Left forelimb (tissue), 1 donor: ENCODE measurements at places on chromosomes 7 and 10.

DNA sequence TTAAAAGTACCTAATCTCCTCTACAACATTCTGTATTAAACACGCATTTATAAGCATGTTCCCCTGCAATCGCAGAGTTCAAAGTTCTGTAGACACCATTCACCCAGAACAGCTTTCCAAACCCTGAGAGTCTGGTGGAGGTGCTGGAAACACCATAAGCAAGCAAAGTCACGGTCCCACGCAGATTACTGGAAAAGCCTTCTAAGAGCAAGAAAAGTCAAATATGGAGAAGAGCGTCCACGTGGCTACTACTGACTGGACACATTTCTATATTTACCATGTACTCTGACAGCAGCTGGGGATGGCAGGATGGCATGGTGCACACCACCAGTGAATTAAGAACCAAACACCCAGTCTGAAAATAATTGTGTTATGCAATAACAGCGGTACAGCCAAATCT lies 97.7 kb downstream of the PARD3 start:
- no peak for DNase-seq

- DNase-seq: no peak
These were observed 92.4 kb downstream of the PCDH15 start for GRCh38 chr10:54708591-54708990.

- no peak for DNase-seq
These were observed 157.9 kb upstream of the GRB10 start for GRCh38 chr7:50940621-50941020.

GRCh38 chr7:12269100-12269895 lies 58.2 kb downstream of the TMEM106B start:
- no peak for DNase-seq

DNA sequence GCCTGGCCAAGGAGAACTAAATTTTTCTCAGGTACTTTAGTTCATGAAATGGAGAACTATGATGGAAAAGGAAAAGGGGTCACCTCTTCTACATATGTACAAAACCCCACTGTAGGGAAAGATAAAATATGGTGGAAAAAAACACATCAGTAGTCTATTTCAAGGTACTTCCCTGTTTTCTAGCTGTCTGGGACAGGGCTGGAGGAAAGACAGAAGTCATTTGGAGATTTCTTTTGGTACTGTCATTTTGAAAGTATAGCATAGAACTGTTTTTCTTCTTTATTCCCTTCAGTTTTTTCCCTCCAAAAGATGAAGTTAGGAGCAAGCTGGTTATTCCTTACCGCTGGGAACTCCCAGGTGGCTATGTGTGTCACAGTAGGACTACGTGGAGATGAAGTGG lies 196.1 kb downstream of the DOCK4 start:
- DNase-seq: no peak

DNA sequence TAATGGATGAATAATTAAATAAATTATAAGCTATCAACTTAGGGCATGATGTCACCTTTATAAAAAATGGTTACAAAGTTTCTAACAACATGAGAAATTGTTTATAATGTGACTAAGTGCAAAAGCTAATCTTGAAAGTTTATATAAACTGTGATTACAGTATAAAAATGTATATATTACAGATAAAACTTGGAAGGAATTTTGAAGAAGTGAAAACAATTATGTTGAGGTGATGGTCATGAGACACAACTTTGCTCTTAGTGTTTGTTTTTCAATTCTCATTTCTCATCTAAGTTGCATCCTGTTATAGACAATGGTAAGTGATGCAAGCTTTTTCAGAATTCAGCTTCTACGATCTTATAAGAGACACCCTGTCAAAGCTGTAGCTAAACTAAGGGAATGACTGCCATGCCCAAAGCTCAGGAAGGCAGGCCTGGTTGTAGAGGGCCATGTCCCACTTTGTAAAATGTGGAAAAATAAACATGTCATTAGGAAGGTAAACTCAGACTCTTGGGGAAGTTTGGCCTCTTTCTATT lies 23.9 kb downstream of the MACC1 start:
- no peak for DNase-seq

GRCh38 chr10:124602121-124602561 lies 140.5 kb downstream of the LHPP start:
- no peak for DNase-seq

DNA sequence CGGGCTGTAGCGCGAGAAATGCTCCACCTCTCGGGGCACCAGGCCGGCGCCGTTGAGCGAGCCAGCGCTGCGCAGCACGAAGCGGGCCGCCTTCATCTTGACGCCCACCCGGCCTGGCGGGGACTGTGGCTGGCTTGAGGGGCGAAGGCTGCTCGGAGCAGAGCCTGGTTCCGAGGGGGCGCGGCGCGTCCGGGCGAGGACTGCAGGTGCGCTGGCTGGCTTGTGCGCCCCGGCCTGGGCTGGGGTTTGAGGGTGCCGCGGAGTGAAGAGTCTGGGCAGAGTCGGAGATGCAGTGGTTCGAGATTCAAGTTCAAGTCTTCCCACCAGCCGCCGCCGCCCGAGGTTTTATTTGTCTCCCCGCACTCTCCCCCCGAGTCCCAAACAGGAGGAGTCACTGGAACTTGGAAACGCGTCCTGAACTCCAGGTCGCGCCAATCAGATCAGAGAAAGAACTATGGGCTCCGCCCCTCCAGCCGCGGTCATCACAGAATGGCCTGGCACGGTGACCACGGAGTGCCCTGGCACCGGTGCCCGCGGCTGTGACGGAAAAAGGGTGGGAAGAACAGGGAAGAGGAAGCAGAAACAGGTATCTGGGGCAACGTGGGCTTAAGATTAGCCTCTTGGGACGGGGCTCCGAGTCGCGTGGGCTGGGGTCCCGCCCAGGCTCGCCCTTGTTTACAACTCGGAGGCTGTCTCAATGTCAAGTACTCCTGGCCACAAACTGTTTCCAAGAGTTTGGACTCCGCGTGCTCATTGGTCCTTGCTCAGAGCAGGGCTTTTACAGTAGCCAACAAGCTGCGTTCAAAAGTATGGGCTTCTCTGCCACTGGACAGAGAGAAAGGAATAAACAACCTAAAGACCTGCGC lies at the start of gene PDK4:
Gene PDK4 (minus strand): TSS at position 319 of the 866 bp plus-strand sequence. CDS start 223 bp downstream, at position 96.
- peak; percentile 88 for DNase-seq

GRCh38 chr10:71241830-71242621 lies 29.7 kb downstream of the UNC5B start:
- no peak for DNase-seq

DNA sequence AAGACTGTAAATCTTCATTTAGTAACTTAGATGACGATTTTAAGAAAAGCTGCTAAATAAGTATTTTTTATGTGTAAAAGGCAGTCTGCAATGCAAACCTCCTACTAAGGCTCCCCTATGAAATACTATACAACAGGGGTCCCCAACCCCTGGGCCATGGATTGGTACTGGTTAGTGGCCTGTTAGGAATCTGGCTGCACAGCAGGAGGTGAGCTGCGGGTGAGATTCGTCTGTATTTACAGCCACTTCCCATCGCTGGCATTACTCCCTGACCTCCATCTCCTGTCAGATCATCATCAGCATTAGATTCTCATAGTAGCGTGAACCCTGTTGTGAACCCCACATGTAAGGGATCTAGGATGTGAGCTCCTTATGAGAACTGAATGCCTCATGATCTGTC lies 580.4 kb downstream of the MAGI2 start:
- DNase-seq: no peak

DNA sequence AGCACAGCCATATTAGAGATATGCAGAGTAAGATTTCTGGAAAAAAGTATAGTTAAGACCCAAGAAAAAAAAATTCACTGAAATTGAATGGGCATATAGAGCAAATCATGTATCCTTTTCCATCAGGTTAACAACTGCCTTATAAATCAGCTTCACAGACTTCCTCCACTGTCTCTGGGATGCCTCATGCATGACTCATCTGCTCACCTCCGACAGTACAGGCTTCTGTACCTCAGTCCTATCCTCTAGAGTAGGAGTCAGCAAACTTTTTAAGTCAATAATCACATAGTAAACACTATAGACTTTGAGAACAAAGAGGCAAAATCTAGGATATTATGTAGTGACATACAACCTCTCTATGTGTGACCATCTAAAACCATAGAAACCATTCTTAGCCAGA lies 211.6 kb upstream of the SP8 start:
- no peak for DNase-seq

DNA sequence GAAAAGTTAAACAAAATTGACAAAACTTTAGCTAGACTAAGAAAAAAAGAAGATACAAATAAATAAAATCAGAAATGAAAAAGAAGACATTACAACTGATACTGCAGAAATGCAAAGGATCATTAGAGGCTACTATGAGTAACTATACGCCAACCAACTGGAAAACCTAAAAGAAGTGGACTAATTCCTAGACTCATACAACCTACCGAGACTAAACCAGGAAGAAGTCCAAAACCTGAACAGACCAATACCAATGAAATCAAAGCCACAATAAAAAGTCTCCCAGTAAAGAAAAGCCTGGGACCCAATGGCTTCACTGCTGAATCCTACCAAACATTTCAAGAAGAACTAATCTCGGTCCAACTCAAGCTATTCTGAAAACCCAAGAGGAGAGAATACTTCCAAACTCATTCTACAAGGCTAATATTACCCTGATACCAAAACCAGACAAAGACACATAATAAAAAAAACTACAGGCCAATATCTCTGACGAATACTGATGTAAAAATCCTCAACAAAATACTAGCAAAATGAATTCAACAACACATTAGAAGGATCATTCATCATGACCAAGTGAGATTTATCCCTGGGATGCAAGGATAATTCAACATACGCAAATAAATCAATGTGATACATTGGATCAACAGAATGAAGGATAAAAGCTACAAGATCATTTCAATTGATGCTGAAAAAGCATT lies 20.3 kb downstream of the ELAPOR2 start:
- no peak for DNase-seq

DNA sequence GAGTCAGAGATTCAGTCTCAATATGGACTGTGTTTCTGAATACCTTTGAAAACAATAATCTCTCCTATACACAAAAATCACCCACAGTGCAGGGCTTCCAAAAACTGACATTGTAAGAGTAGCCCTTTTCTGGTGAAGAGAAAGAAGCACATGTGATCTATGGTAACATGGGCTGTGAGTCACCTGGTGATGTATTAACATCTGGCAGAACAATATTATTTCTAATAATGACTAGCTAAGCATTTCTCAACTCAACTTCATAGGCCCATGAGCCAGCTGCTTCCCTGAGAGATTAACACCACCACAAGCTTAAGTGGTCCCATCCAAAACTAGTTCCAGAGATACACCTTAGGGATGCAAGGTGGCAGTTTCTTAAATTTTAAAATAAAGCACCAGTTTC lies 331.0 kb upstream of the NRP1 start:
- no peak for DNase-seq

- no peak for DNase-seq
These were observed 50.5 kb downstream of the STK32C start for GRCh38 chr10:132257271-132257670.

- DNase-seq: no peak
These were observed 41.4 kb downstream of the NRP1 start for GRCh38 chr10:33293076-33293475.

- DNase-seq: no peak
These were observed 18.4 kb upstream of the PON1 start for GRCh38 chr7:95342642-95343307.

GRCh38 chr10:50396491-50397311 lies 145.4 kb upstream of the ASAH2 start:
- no peak for DNase-seq

GRCh38 chr7:142746264-142746663 lies 3.0 kb upstream of the PRSS1 start:
- DNase-seq: no peak

DNA sequence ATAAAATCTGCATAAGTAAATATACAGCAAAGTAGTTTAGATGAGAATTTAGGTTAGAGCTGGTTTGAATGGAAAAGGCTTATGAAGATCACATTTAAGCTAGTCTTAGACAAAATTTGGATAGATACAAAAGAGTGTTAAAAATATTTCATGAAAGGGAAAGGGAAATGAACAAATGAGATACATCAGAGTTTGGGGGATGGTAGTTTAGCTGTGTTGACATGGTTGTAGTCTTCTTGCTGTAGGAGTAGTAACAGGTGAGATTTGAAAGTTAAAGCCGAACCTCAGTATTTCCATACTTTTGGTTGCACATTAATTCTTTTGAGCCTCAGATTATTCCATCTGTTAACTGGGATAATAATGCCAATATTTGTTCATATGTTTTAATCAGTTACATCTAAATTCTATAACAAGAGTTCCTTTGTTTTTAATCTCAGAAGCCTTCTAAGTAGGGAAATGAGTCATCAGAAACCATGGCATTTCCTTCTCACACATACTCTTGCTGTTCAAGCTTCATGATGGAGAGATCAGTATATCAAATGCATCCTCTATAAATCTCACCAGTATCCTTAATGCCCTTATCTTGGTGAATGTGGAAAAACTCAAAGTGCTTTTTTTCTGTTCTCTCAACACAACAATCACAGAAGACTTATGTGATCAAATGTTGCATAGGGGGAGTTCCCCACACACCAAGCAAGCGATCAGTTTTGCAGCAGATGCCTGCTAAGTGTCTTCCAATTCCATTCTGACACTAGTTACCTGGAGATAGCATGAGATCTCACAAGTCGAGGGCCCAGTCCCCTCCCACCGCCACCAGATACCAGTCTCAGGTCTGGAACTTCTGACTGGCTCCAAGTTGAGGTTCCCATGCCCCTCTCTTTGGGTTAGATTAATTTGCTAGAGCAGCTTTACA lies 84.7 kb downstream of the MAPK8 start:
- no peak for DNase-seq

GRCh38 chr10:70779511-70780369 lies 5.4 kb downstream of the TBATA start:
- DNase-seq: no peak

DNA sequence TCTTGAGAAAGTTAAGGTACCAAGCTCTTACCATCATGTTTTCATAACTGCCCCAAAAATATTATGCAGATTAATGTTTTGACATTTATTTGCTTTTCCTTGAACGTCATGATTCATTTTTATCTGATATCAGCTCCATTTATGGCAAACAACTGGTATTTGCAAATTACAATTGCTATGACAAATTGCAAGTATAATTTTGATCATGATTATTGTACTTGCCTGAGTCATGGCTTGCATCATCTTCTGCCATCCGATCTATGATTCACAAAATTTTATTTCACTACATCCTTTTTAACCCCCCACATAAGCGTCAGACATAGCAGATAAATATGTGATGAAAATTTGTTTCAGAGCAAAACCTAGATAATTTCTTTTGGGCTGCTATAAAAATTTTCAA lies 155.0 kb downstream of the STK31 start:
- no peak for DNase-seq

GRCh38 chr10:93420091-93420490 lies 62.0 kb downstream of the MYOF start:
- no peak for DNase-seq

DNA sequence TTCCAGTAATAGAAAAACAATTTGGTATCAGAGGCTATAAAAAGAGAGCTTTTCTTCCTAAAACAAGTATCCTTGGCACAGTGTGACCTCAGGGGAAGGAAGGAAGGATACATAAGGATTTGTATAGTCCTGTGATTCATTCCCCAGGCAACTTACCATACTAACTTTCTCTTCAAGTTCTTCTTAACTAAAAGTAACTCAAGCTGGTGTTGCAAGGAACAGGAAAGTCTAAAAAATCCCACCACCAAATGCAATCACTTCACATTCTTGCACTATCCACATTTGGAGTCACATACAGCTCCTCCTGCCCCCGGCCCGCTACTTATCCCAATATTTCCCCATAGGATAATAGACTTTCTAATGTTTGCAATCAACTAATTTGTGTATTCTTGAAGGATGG lies 84.8 kb downstream of the PRKAG2 start:
- no peak for DNase-seq

- no peak for DNase-seq
These were observed 55.0 kb upstream of the EEPD1 start for GRCh38 chr7:36098096-36098495.

- peak; percentile 36 for DNase-seq
These were observed 17.4 kb downstream of the CALML5 start for GRCh38 chr10:5482016-5482415.

GRCh38 chr10:130481936-130482335 lies 345.7 kb downstream of the GLRX3 start:
- peak; percentile 60 for DNase-seq
